Esophagus squamous epithelium (tissue), 5 donors: ENCODE measurements at places on chromosomes 6 and 20.

- no peak for DNase-seq
- H3K27me3 ChIP-seq: no peaks in the 10 kb centered on the region
- H3K4me3 ChIP-seq: no peak overlapping the region
- no peak overlapping the region for H3K27ac ChIP-seq
- no peaks in the 10 kb centered on the region for H3K36me3 ChIP-seq
Measured at GRCh38 chr6:111231090-111231459, 143.8 kb downstream of the SLC16A10 start.

DNA sequence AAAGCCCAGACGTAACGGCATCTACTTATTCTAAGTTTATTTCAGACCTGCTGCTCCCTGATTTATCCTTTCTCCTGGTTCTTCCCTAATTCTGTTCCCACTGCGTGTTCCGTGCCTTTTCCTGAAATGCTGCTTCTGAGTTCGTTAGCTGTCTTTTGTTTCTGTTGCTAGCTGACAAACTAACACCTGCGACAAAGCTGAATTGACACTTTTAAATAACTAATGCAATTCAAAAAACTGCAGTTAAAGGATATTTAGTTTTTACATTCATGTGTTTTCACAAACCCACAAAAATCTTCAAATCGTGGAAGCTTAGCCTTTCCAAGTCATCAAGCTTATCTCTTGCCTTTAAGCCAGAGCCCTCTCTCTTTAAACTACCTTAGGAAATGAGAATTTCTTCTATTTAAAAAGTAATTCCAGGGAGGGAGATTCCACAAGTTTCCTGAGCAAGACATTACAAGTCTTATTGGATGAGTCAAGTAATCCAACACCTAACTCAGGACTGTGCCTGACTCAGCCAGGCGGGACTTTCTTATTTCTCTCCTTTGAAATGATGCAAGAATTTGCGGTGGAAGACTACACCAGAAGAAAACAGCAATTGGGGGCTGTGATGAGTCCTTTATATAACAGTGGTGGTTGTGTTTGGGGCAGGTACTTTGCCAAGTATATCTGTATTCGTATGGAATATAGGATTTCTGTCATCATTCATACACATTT lies 6.3 kb downstream of the ADTRP start:
- peak overlapping the region; percentile 91 for H3K27ac ChIP-seq
- no peak for DNase-seq
- H3K27me3 ChIP-seq: no peaks in the 10 kb centered on the region
- no peak overlapping the region for H3K4me3 ChIP-seq
- H3K4me1 ChIP-seq: peaks cover 37% of the 10 kb centered on the region

- peak overlapping the region; percentile 99 for H3K27ac ChIP-seq
- H3K4me3 ChIP-seq: peak overlapping the region; percentile 96
- peaks cover 13% of the 10 kb centered on the region for H3K36me3 ChIP-seq
- DNase-seq: no peak
Measured at GRCh38 chr20:38034108-38034649, 633 bp downstream of the RPRD1B start.

GRCh38 chr6:2630359-2630758 lies 120.4 kb downstream of the MYLK4 start:
- H3K4me1 ChIP-seq: peaks cover 20% of the 10 kb centered on the region
- no peaks in the 10 kb centered on the region for H3K27me3 ChIP-seq
- peak overlapping the region; percentile 53 for H3K27ac ChIP-seq
- DNase-seq: no peak
- H3K36me3 ChIP-seq: no peaks in the 10 kb centered on the region

GRCh38 chr6:135191508-135192255 lies 10.6 kb downstream of the MYB start:
- no peak for DNase-seq
- H3K27me3 ChIP-seq: no peaks in the 10 kb centered on the region
- H3K36me3 ChIP-seq: no peaks in the 10 kb centered on the region
- H3K27ac ChIP-seq: no peak overlapping the region
- no peak overlapping the region for H3K4me3 ChIP-seq

DNA sequence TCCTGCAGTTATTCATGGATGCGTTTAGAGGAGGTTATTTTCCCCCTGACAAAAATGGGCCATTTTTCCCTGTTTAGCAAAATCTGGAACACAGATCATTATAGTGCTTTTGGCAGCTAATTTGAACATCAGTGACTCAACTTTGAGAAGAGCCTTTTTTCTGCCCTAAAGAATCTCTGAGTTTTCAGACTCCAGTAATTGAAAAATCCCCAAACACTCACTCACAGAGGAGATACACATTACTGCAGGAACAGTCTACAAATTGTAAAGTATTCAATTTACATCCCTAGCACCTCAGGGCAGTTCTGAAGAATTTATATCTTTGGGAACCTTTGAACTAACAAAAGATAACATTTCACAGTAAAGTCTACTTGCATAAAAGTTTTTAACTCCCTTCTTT lies 966.6 kb upstream of the SLC35B3 start:
- H3K4me3 ChIP-seq: no peak overlapping the region
- no peak for DNase-seq
- H3K4me1 ChIP-seq: no peaks in the 10 kb centered on the region
- no peaks in the 10 kb centered on the region for H3K27me3 ChIP-seq
- H3K27ac ChIP-seq: no peak overlapping the region
